NCI-H1930 (cell line): ENCODE measurements at places on chromosomes 1 and 21.

DNA sequence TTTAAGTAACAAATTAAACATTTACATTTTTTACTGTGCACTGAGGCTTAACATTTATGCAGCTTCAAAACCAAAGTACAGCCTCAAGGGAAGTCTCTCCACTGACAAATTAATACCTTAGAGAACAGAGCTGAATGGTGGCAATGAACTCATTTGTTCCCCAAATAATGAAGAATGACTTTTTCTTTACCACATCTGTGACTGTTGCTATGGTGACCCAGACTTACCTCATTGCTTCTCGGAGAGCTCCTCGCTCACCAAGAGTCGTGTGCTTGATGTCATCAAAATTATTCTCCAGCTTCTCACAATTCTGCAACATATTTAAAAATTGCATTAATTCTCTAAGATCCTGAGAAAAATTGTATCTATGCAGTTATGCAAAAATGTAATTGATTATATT, 92.9 kb downstream of the DPYD start:
- DNase-seq = peak; percentile 72

GRCh38 chr1:115337633-115338456, at the start of gene NGF:
Gene NGF (minus strand): TSS chr1:115338249. CDS start chr1:115286795, 51,454 bp downstream.
- DNase-seq = peak; percentile 54

- no peak for DNase-seq
Observed at GRCh38 chr1:173414136-173414535, 63.0 kb upstream of the PRDX6 start.

DNA sequence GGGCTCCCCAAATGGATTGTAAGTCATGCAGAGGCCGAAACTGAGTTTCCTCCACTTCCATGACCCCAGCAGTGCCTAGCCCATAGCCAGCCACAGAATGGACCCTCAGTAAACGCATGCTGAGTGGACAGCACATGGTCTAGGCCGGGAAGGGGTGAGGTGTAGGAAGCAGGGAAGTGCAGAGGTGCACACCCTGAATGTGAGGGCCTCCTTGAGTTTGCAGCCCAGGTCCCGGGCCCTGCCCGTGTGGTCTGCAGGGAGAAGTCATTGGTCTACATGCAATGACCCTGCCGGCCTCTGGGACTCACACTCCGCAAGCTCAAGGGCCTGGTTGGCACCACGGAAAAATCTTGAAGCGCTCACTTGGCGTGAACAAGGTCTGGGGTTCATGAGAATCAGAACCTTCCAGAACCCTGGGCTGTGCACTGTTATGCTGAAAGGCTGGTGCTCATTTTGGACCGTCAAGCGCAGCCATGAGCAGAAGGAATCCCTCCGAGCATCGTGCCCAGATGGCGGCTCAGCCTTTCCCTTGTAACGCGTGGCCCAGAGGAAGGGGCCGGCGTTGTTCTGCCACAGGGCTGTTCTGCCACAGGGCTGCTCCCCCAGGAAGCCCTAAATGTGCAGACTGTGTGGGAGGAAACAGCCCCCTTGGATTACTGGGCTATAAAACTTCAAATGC, 66.4 kb downstream of the PSMG1 start:
- no peak for DNase-seq

DNA sequence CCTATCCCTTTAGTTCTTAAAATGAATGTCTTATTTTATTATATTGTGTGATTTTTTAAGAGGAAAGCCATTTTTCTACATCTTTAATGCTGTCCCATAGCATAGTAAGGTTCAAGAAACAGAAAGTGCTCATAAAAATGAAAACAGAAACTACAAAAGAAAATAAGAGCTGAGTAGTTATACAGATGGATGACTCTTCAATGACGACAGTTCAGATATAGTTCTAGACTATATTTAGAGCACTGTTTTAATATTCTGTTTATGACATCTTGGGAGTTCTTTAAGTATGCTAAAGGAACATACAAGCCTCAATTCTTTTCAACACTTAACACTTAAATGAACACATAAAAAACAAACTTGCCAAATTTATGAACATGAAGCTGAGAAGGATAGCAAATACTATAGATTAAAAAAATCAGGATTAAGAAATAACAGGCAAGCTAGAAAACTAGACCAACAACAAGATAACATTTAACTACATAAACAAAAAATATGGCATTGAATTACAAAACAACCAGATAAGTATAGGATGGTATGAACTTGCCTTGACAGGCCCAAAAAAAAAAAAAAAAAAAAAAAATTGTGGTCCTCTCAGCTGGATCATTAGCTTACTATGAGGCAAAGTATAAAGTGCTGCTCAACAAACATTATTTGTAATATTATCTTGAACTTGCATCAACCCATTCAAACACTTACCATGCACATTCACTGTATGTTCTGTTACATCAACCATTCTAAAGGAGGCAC, 87.9 kb downstream of the ZZZ3 start:
- no peak for DNase-seq

DNA sequence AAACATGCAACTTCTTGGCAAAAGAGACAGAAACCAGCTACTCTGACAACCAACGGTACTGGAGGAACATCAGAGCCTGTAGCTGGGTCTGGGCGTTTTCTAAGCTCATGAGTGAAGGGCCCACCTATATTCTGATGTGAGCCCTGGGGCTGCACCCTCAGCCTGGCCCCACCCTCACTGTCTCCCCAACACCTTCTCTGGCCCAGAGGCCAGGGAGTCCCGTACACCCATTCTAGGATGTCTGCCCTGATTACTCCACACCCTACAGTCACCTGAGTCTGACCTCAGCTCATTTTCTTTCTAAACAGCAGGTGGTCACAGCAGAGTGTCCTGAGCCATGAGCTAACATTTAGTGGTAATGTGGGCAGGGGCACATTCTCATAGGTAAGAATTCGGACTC, 439.2 kb downstream of the MATN1 start:
- no peak for DNase-seq

DNA sequence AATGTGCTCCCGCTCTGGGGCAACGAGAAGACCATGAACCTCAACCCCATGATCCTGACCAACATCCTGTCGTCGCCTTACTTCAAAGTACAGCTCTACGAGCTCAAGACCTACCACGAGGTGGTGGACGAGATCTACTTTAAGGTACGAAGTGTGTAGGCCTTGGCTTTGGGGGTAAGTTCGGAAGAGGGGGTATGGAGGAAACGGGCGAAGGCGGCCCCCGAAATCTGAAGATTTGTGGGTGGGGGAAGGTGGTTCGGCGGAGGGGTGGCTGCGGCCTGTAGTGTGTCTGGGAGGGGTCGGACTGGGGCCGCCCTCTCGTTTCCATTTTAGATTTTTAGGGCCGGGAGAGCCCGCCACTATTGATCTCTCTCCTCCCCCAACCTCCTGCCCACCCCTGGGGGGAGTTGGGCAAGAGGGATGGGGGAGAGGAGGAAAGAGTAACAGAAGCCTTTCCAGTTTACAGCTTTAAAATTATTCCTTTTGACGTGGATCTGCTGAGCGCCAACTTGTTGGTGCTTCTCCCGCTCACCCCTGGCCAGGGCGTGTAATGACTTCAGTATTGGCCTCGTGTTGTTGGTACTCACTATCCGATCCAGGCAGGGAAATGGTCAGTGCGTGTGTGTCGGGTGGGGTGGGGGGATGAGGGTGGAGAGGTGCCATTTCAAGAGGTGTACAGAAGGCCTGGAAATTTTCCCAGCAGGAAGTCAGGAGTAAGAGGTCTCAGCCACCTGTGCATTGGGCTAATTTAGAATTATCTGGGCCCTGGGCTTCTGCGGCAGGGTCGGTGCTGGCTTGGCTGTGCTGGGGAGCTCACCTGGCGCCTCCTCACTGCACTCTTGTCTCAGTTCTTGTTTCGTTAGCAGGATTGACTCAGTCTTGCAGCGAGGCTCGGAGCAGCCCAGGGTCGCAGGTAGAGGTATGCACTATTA, 880 bp downstream of the PRPF38B start:
- DNase-seq = no peak

DNA sequence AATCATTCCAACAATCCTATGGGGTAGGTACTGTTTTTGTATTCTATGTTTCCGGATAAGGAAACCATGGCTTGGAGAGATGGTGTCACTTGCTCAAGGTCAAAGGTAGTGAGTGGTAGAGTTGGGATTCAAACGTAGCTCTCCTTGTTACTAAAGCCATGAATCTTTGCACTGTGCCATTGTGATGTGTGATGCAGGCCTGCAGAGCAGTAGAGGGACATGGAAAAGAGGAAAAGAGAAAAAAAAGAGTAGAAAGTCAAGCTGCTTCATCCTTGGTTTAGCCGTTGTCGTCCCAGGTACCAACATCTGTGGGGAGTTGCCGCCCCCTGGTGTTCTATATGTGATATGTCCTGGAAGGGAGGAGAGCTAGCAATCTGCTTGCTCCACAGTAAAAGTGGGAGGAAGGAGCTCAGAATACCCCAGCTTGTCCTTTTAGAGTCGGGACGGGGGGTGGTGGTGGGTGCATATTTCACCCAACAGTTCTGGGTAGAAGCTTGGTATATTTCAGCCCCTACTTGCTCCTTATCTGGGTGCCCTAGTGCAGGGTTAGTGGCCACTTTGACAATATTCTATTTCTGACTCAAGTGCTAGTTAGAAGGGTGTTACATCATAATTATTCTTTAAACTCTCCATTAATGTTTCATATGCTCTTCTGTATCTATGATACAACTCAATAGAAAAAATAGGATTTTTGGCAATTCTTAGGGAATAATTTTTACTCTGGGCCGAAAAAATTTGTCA, 98.4 kb downstream of the EBNA1BP2 start:
- DNase-seq = peak; percentile 33

DNA sequence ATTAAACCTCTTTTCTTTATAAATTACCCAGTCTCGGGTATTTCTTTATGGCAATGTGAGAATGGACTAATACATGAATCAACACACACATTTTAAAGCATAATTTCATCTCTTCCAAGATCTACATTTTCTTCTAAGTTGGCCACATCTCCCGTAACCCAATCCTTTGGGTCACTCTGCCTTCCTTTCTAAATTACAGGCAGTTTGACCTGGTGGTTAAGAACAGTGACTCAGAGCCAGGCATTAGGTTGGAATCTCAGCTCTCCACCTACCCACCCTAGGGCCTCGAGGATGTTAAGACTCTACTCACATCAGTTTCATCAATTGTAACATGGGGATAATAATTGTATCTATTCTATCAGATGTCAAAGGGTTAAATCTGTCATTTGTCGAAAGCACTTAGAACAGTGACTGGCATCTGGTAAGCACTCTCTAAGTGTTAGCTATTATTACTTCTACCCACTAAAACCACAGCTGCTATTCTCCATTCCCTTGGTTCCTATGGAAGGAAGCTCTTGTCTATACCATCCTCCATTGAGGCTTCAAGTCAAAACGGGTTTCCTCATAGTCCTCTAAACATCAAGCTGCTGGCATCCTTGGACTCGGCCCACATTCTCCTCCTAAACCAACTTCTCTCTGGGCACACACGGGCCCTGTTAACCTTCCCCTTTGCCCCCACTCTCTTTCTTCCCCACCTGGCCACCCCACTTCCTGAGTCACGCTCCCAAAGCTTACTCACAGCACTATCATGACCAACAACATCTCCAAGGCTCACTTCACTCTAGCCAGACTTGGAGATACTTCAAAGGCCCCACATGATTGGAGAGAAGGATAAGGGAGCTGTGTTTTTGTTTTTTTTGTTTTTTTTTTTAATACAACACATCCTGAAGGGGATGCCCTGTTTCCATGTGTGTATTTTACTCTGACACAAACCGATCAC, 116.9 kb downstream of the TGFBR3 start:
- no peak for DNase-seq

GRCh38 chr1:26483980-26484379, 11.7 kb downstream of the HMGN2 start:
- no peak for DNase-seq

DNA sequence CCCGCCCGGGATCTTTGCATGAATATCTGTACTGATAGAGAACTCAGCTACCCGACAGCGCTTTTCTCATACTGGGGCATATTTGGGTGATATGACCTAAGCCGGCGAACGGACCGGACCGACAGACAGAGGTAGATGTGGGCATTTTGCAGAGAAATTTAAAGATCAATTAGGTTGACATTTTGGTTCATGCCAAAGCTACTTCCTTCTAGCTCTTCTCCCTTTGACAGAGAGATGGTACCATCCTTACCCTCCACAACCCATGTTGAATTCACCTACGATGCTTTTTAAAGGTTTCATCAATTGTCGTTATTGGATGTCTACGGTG, 459 bp downstream of the ARV1 start:
- no peak for DNase-seq

DNA sequence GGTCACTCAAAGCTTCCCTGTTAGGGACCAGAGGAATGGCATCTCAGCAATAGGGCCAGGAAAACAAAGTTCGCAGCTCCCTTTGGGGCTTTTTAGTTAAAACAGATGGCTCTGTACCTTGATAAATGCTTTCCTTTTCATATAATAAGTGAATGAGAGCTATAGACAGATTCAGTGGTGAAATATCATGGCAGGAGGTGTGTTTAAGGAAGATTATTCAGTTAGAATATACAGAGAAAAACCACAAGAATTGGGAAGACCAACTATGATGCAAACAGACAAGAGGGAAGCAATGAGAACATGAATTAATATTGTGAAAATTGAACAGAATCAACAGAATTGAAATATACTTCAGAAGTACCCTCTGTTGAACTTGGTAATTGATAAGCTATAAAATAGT, 379.4 kb downstream of the PLPP3 start:
- DNase-seq = no peak

GRCh38 chr1:29245876-29246275, 9.6 kb downstream of the PTPRU start:
- no peak for DNase-seq

DNA sequence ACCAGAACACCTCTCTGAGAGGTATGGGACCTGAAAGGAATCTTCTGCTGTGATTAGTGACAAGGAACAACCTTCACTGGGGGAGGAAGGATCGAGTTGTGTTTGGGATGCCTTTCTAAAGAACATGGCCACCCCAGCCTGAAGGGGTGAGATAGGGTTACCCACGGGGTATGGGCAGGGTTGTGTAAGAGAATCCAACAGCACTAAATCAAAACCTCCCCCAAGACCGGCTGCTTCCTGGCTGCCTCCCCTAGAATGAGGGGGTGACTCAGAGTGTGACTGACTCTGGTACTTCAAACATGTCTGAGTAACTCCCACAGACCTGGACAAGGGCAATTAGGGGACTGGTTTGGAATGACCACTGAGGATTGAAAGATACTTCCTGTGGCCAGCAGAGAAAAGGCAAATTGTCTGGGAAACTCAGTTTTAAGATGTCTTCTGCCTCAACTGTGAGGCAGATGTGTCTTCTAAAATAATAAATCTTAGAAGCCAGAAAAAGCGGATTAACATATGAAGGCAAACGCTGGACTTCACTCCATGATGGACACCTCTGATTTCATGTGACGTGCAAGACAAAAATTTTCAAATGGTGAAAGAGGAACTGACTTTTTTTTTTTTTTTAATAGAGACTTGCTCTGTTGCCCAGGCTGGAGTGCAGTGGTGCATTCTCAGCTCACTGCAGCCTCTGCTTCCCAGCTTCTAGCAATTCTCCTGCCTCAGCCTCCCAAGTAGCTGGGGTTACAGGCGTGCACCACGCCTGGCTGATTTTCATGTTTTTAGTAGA, 6.7 kb upstream of the PTPN14 start:
- DNase-seq = no peak

- DNase-seq = no peak
Observed at GRCh38 chr1:165942927-165943597, 115.6 kb downstream of the UCK2 start.

- DNase-seq = no peak
Observed at GRCh38 chr1:114075546-114076242, 78.0 kb downstream of the SYT6 start.
